EL (cell line): ENCODE measurements at places on chromosomes 1 and 21.

DNA sequence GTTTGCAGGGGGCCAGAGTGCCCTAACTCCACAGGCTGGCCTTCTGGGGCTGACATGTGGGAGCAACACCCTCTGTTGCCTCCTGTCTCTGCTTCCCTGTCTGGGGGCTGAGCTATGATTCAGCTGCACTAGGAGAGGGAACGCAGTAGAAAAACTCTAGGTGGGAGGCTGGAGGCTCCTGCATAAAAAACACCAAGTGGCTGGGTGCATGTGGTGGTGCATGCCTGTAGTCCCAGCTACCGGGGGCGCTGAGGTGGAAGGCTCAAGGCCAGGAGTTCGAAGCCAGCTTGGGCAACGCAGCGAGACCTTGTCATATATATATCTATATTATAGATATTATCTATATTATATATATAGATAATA, 5.6 kb downstream of the KIF17 start:
- no peak for DNase-seq

DNA sequence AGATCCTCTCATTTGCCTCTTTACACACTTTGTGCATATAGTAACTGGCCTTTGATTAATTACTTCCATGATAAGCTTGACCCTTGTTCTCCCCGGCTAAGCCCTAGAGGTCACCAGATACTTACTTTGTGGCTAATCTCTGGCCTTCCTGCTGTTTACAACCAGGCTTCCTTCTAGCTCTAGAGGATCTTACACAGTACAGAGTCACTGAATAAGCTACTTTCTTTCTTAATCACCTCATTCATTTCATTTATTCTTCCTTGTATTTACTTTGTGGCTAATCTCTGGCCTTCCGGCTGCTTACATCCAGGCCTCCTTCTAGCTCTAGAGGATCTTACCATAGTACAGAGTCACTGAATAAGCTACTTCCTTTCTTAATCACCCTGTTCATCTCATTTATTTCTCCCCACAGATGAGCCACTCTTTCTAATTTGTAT, 144.3 kb upstream of the C1orf21 start:
- peak; percentile 37 for DNase-seq

DNA sequence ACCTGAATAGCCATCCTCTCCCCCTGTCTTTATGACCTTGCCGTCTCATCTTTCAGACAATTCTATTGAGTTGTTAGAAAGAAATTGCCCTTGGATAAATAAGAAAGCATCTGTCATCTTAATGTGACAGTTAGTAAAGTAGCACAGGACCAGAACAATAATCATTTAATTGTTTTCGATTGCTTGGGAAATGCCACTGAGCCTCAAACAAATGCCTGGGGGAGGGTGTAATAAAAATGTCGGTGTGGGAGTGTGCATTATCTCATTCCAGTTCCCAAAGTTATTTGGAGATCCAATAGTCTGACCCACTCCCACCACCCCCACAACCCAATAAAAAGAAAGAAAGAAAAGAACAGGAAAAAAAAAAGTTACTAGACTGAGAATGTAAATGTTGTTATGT, 509.3 kb upstream of the LRRC7 start:
- DNase-seq = no peak

DNA sequence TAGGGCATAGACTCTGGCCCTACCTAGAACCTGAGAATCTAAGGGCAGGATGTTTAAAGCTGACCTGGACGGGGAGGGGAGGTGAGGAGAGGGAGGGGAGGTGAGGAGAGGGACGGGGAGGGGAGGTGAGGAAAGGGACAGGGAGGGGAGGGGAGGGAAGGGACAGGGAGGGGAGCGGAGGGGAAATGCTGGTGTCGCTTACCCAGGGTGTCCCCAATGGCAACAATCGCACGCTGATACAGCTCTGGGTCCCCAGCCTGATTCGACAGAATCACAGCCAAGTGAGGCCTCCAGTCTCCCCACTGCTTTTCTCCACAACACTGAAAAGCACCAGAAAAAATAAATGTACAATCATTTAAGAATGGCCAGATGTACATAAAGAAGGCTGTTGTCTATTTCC, 22.2 kb downstream of the SEC16B start:
- DNase-seq = no peak

- peak; percentile 23 for DNase-seq
Observed at GRCh38 chr1:30697571-30698376, 25.6 kb downstream of the MATN1 start.
